T-cell (primary cell): ENCODE measurements at places on chromosomes 6 and 20.
A peak's percentile ranks its signal among the peaks of the same experiment; 100 is the strongest.

DNA sequence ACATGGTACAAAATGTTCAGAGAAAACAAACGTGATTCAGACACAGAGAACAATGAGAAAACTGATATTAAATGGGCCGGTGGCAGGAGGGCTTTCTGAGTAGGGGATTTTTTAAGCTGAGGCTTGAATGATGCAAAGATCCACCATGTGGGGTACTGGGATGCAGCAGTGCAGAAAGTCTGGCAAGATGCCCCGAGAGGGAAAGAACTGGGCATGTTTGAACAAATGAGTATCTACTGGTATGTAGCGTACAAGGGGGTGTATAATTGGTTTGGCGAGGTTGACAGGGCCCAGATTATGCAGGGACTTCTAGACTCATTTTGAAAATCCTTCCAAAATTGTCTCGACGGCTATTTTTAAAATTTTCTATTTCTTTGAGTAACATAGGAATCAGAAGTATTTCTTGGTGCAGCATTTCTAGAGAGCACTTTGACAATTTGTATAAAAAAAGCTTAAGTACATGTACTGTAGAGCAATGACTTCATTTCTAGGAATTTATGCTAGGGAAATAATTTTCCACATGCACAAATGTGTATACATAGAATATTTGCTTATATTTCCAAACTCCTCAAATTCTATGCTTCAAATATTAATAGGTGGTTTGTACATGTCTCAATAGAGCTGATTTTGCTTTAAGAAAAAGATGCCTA, 119.6 kb upstream of the DOK5 start:
- DNase-seq = no peak

DNA sequence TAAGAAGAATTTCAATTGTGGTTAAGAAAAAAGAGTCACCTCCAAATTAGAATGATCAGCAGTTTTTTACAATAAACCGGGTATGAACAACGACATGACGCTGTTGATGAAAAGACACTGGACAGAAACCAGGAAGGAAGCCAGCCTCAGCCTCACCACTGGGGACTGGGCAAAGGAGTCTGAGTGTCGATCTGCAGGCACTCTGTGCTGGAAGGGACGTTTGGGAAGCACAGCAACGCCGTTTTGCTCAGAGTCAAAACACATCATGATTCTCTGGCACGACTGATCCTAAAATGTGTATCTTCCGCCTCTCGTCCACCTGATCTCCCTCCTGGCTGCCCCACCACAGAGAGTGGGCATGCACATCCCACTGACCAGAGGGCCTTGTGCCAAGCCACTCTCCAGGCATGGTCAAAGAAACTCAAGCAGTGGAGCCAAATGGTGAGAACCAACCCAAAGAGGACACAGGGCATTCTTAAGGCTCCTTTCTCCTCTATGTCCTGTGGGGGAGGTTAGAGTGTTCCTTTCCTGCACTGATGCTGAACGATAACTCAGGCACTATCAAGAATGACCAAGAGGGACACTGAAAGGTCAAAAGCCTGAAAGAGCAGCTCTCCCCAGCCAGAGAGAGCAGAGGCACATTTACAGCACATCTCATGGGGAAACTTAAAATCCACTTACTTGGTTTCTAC, 68.8 kb downstream of the AGPAT4 start:
- no peak for DNase-seq

- DNase-seq = no peak
These were observed 129.5 kb downstream of the MMUT start for GRCh38 chr6:49333345-49334125.

DNA sequence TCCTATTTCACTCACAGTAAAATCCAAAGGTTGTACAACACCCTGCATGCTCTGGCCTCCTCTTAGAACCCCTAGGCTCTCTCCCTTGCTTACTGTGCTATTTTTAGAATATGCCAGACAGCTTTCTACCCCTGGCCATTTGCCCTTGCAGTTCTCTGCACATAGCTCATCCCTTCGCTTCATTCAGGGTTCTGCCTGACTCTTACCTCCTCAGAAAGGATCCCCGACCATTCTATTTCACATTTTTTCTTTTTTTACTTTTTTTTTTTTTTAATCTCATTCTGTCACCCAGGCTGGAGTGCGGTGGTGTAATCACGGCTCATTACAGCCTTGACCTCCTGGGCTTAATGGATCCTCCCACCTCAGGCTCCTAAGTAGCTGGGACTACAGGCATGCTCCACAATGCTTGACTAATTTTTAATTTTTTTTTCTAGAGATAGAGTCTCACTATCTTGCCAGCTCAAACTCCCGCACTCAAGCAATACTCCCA, 33.6 kb downstream of the COMMD7 start:
- DNase-seq = no peak

DNA sequence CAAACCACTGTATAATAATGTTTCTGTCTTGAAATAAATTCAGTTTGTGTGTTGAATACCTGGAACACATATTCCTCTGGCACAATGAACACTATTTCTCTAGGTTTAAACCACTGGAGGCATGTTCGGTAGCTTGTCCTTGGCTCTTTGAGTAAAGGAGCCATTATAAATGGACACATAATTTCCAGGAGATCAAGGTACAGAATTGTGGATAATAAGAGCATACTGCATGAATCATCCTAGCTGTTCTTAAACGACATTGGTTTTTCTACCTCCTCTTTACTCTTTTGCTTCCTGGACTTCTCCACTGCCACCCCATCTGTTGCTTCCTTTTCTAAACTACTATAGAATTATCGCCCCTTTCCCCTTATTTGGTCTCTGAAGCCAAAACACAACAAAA, 1.2 kb downstream of the CENPW start:
- DNase-seq = no peak

- no peak for DNase-seq
These were observed 3.6 kb upstream of the HINT3 start for GRCh38 chr6:125952764-125953501.

- no peak for DNase-seq
These were observed 47.7 kb downstream of the GJA10 start for GRCh38 chr6:89941763-89942497.

GRCh38 chr6:139126255-139126654, 8.6 kb upstream of the HECA start:
- peak; percentile 24 for DNase-seq

DNA sequence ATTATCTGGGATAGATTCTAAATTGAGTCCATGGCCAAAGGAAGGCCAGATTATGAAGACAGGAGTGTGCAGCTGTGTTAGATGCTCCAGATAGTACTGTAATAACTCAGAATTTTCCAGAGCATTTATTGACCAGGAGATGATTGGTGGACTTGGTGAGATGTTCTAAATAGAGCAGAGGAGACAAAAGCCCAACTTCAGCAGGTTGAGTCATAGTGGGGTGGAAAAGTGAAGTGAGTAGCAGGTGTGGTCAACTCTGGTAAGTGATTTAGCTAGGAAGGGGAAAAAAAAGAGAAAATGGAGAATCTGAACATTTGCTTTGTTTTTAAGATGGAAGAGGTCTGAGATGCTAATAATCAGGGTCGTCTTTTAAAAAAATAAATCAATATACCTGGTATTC, 227.4 kb downstream of the TMEM200A start:
- DNase-seq = no peak

GRCh38 chr6:40500227-40500626, 86.9 kb downstream of the LRFN2 start:
- no peak for DNase-seq

- DNase-seq = no peak
These were observed 95.3 kb downstream of the MLIP start for GRCh38 chr6:54206510-54206909.

DNA sequence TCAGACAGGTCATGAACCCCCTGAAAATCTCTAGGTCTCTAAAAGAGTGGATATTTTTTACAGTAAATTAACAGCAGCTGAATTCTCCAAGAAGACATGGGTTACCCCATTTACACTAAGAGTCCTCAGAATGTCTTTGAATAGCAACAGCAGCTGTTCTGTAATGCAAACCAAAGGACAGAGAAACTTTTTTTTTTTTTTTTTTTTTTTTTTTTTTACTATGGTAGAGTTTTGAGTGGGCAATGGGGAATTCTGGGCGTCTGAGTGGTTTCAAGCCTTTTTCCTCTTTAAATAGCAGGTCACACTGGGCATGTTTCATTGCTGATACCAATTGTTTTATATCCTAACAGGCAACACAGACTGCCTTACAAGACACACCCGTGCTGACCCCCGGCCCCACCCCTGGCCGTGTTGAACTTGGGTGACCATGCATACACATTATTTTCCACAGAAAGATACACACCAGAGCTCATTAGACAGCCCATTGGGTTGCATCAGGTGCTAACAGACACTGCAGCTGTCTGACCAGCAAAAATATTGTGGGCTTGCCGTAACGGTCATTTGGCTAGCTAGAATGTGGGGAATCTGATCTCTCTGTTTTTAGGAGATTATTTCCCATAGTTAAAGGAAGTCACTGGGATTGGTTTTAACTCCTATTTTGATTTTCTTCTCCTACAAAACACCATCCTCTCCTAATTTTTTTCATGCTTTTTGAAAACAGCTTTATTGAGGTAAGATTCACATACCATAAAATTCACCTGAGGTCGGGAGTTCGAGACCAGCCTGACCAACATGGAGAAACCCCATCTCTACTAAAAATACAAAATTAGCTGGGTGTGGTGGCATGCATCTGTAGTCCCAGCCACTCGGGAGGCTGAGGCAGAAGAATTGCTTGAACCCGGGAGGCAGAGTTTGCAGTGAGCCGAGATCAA, 26.7 kb upstream of the IRF4 start:
- no peak for DNase-seq

GRCh38 chr6:147728903-147729302, 220.4 kb downstream of the SAMD5 start:
- no peak for DNase-seq

GRCh38 chr6:90350689-90351554, 54.3 kb upstream of the BACH2 start:
- peak; percentile 74 for DNase-seq

DNA sequence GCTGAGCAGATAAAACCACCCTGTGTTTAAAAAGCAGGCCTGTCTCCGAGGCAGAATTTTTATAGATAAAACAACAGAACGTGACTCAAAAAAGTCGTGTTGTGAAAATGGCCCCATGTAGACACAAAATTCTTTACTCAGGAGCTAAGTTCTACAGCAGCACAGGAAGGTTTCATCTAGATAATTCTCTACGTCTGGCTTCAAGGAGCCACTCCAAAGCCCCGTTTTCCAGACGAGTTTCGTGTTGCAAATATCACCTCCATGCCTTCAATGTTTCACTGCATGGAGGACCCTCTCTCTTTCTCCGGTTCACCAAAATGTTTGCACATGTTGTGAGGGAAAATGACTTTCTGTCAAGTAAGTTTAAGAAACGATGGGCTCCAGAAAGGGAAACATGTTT, 12.0 kb upstream of the BMP7 start:
- no peak for DNase-seq

DNA sequence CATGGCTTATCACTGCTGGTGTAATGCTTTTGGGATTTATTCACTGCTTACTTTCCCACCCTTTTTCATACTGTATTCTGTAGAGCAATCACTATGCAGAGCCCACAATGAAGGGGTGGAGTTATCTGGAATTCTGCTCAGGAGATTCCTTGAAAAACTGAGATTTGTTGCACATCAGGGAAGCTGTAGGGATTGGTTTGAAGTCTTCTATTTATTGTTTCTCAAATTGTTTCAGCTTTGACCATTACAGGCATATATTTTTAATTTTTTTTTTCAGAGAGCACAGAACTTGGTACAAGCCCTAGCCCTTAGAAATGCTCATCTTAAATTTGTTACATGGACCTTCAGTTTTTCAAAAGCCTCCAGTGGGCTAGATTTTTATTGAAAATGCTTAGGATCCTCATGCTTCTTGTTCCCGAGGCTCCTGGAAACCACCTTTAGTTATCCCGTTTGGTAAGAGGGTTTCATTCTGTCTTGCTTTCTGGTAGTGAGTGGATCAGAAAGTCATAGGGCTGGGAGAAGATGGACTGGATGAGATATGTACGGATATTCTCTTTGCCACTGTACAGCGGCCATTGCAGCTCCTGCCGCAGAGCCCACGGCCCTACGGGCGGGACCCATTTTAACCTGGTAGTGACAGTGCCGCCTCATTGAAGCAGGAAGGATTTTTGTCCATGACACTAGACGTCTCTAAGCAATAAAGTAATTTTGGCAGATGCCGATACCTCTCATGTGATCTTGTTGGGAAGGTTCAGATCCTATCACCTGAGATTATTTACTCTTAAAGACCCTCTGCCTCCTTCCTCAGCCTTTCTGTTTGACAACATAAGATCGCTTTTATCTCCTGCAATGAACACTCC, 45.3 kb upstream of the ZNF184 start:
- DNase-seq = no peak

DNA sequence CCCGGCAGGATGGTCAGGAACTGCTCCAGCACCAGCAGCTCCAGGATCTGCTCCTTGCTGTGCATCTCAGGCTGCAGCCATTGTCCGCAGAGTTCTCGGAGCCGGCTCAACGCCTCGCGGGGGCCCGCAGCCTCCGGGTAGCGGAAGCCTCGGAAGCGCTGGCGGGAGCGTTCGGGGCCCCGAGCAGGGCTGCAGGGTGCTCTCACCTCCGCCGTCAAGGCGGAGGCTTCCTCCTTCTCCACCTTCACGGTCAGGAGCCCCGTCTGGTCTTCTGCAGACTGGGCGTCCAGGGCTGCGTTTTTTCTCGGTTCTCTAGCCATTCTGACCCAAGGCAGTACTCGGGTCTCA, 434 bp downstream of the ZKSCAN4 start:
- peak; percentile 44 for DNase-seq

DNA sequence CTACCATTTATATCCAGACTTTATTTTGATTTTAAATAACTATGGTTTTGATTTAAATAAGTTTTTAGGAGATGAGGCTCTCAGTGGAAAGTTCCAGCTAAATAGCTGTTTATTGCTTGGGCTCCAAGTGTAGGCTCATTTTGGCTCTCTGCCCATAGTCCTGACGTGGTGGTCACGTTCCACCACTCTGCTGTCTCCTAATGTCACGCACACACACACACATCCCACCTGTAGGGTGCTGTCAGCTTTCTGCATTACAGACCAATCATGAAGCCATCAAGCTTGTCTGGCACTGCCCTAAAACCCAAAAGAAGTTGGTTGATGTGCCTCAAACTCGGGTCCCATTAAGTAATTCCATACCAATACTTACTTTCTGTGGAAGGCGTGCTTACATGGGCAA, 45.4 kb downstream of the PANK2 start:
- DNase-seq = no peak

DNA sequence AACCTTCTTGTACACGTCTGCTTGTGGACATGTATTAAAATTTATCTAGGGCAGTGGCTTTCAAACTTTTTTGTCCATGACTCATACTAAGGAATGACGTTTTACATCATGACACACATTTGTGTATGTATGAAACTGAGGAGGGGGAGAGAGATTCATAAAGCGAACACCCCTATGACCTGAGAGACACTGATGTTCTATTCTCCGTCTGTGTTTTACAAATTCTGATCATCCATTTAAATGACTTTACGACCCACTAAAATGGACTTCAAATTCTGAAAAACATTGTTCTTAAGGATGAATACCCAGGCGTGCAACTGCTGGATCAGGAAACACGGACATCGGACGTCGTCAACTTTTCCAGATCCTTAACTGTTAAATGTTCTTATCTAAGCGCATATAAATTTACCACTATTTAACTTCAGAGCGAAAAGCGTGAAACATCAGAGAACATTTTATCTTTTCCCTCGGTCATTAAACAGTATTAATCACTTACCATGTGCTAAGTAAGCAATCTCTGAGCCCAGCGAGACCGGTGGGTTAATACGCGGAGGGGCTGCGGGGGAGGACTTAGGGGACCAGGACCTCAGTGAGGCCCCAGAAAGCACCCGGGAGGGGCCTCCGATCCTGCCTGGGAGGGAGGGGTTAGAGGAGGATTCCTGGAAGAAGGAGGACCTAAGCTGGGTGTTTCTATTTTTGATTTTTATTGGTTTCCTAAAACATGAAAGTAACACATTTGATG, 1.2 kb downstream of the PLAGL1 start:
- DNase-seq = no peak

- DNase-seq = no peak
These were observed 133.9 kb upstream of the BEND6 start for GRCh38 chr6:56821005-56821432.
